ENCODE measurements at places on chromosomes 4 and X.
A peak's percentile ranks its signal among the peaks of the same experiment; 100 is the strongest.

DNA sequence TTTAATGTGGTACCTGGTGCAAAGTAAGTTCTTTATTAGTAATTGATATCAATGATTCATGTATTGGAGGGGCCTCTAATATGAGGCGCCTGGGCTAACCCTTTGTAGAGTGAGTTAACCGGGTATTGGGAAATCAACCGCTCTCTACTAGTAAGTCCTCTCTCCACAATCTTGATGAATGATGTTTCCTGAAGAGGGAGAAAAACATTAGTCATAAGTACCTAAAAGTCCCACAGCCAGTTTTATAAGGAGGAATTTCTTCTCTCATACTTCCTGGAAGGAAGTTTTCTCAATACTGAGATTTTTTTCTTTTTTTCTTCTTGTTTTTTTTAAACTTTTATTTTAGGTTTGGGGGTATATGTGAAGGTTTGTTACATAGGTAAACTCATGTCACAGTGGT lies 62.3 kb downstream of the AGTR2 start:
- DNase-seq = peak; percentile 85

- no peak for DNase-seq
These were observed 182.0 kb downstream of the ZNF330 start for GRCh38 chr4:141402712-141403111.

- DNase-seq = no peak
These were observed 18.0 kb downstream of the LYAR start for GRCh38 chr4:4271912-4272311.

- no peak for DNase-seq
These were observed 12.7 kb downstream of the WFS1 start for GRCh38 chr4:6282314-6282771.

Data from PC-3 (cell line).